ENCODE measurements at places on chromosomes 2 and 18.

- DNase-seq = no peak
Measured at GRCh38 chr2:225411452-225411851, 11.9 kb downstream of the NYAP2 start.

GRCh38 chr2:32375228-32375892, 18.5 kb downstream of the BIRC6 start:
- no peak for DNase-seq

- no peak for DNase-seq
Measured at GRCh38 chr2:215191477-215191876, 53.1 kb upstream of the ABCA12 start.

DNA sequence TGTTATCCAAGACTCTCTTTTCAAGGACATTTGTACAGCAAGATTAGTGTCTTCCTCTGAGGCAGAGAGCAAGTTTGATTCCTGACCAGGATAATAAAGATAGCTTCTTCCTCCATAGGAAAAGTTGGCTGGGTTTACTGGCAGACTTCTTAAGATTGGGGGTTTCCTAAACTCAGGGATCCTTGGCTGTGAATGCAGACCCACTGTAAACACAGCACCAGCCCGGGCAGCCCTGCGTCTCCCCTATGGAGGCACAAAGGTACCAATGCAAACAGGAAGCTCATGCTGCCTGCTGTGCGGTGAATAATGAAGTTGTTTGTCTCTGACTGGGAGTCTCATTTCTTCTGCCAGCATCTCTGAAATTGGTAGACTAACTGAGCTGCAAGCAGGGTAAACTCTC, 96.2 kb upstream of the ARHGAP28 start:
- DNase-seq = no peak

GRCh38 chr18:3319894-3320454, 58.0 kb downstream of the MYL12B start:
- DNase-seq = no peak

GRCh38 chr2:8505311-8505920, 176.4 kb upstream of the ID2 start:
- peak; percentile 47 for DNase-seq

GRCh38 chr2:172106108-172106961, 3.6 kb upstream of the DLX2 start:
- DNase-seq = peak; percentile 81

DNA sequence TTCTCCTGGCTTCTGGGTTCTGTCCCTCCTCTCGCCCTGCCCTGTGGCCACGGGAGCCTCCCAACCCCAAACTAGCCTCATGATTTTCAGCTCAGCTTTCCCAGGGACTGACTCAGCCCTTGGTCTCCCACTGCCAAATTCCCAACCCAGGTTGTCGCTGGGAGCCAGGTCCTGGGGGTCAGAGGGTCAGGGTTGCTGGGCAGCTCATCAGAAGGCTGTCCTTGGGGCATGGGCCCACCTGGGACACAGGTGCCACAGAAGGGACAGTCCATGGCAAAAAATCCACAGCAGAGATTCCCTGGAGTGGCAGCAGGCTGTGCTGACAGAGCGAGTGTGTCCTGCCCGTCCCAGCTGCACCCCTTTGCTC, 180.4 kb downstream of the TWIST2 start:
- DNase-seq = no peak

DNA sequence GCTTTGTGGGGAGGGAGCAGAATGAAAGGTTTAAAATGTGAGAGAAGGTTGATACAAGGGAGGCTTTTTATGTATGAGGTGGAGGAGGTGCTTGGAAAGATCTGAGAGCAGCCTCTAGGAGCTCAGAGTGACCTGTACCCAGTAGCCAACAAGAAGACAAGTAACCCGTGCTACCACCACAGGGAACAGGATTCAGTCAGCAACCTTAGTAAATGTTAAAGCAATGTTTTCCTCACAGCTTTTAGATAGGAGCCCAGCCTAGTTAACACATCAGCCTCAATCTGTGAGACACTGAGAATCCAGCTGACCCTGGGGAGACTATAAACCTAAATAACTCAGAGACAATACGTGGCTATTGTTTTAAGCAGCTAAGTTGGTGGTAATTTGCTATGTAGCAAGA, 194.9 kb upstream of the NT5C1B start:
- no peak for DNase-seq

DNA sequence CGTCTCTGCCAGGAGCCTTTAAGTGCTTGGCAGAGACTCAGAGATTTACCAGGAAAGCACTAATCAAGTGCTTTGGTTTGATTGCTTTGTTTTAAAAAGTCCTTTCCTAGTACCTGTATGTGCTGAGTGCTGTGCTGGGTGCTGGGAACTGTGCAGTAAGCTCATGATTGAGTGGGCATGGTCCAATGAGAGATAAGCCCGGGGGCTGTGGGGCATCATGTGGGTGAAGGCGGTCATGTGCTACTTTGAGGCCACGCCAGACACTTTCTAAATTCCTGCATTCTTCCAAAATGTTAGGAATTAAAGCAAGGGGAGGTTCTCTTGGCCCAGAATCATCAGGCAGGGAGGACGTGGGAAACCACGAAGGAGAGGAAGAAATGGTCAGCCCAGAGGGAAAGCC, 109.0 kb downstream of the ACAA2 start:
- no peak for DNase-seq
